ENCODE measurements at places on chromosomes 5 and 9.

- no peak for DNase-seq
These were observed 17.1 kb downstream of the DAP start for GRCh38 chr5:10743951-10744350.

DNA sequence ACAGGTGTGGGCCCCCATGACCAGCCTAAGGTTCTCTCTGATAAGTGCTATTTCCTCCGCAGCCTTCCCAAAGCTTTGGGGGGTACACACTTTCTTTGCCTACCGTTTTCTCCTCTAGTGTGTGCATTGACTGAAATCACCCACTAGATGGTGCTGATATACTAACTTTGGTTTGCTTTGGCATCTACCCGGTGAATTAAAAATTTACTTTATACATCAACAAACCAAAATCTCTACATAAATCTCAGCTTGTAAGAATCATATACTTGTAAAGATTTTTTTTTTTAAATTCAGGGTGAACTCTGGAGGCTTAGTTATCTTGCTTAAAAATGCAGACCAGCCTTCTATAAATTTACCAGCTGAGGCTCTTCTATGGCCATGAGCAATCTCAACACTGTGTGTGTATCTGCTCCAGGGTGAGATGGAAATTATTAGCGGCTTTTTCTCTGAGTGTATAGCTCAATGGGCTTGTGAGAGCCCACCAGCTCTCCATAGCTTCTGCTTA, 475.7 kb upstream of the TNC start:
- DNase-seq: no peak

- no peak for DNase-seq
These were observed 25.4 kb downstream of the AKNA start for GRCh38 chr9:114362394-114362793.

- no peak for DNase-seq
These were observed 25.8 kb downstream of the CDC25C start for GRCh38 chr5:138305797-138306196.

DNA sequence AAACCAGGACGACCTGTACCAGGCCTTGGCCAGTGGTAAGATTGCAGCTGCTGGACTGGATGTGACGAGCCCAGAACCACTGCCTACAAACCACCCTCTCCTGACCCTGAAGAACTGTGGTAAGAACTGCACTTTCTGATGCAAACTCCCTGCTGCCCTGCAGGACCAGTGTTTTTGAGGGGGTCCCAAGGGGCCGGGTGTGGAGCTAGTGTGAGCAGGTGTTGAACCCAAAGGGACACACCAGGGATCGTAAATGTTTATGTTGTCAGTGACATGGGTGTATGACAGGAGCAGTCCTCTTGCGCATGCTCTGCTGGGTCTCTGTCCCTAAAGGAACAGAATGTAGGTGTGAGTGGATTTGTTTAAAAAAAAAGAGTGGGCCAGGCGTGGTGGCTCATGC, 9.5 kb downstream of the GRHPR start:
- DNase-seq: no peak

- DNase-seq: no peak
These were observed 55.9 kb upstream of the CDKN2B start for GRCh38 chr9:22064957-22065356.

DNA sequence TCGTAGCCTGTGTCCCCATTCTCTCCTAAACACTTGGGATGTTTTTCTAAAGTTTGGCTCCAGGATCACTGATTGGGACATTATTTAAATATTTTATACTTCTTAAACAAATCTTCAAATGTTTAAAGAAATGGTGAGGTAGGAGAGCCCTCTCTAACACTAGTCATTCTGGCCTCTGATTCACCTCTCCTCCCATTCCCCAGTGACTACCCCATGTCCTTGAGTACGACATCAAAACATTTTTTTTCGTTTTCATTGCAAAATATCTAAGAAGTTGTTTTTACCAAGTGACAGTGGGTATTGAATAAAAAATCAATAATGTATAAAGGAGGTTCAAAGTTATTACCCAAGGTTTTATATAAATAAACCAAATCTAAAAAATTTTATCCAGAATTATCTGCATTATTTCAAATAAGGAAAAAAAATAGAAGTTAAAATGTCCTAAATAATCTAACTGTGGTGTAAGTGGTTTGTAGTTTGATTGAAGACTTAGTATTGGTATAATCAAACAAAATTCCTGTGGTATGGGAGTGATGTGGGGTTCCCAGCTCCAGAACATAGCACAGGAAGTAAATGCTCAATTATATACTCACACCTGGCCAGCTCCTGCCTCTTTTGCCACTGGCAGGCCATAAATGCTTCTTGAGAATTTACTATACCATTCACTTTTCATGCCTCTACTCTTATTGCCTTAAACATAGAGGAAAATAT, 51.1 kb downstream of the MAST4 start:
- no peak for DNase-seq

GRCh38 chr9:97484134-97484533, 17.3 kb upstream of the TMOD1 start:
- no peak for DNase-seq

DNA sequence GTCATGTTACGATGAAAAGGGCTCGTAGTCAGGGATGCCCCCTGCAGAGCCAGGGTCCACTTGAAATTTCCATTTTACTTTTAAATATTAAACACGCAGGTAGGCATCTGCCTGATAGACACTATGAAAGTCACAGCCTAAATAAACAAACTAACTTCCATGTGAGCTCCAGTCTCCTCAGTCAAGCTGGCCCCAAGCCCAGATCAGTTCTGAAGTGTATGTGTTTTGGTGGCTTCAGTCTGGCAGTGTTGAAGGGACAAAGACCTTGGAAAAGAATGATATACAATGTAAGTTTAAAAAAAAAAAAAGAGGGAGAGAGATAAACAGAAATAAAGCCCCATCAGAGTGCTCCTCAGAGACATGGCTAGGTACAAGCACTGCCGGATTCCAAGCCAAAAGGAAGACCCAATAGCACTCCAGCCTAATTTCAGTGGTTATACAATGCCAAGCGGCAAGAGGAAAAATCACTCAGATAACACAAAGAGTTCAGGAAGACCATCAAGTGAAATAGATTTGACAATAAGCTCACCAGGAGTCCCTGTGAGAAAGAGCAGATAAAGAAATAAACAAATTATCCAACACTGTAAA, 181.0 kb downstream of the BNC2 start:
- DNase-seq: no peak

- DNase-seq: no peak
These were observed 9.9 kb downstream of the SEPTIN8 start for GRCh38 chr5:132767150-132767549.

- DNase-seq: no peak
These were observed 399.9 kb upstream of the ADAMTSL1 start for GRCh38 chr9:18074041-18074440.

DNA sequence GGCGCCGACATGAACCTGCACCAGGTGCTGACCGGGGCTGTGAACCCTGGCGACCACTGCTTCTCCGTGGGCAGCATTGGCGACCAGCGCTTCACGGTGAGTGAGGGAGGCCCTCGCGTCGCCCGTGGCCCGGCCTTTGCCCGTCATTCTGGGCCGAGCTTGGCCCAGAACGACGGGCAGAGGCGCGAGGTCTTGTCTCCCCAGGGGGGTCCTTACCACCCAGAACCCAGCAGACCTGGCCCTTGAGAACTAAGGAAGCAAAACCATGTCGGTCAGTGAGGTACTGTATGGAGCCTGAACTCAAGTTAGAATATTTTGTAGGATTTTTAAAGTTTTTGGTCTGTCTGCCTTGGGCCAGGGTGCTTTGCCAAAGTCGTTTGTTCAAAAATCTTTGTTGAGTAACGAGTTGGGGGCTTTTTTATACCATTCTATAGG, 691 bp downstream of the DMXL1 start:
- DNase-seq: no peak

GRCh38 chr5:102295534-102296177, 428 bp downstream of the SLCO4C1 start:
- DNase-seq: no peak

DNA sequence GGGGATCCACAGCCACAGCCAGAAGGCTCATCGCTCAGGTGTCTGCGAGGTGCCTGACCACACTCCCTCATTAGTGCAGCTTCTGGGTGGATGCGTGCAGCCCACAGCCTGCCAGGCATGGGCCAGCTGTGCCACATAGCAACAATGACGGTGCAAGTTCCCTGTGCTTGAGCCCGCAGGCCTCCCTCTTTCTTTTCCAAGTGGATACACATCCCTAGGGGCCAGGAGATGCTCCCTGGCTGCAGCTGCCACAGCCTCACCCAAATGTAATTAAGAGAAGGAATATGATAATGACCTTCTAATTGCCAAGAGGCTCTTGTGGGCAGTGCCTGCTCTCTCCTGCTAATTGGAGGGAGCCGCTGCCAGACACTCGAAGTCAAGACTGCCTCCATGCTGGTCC, 116.0 kb upstream of the PPP1R26 start:
- DNase-seq: no peak

DNA sequence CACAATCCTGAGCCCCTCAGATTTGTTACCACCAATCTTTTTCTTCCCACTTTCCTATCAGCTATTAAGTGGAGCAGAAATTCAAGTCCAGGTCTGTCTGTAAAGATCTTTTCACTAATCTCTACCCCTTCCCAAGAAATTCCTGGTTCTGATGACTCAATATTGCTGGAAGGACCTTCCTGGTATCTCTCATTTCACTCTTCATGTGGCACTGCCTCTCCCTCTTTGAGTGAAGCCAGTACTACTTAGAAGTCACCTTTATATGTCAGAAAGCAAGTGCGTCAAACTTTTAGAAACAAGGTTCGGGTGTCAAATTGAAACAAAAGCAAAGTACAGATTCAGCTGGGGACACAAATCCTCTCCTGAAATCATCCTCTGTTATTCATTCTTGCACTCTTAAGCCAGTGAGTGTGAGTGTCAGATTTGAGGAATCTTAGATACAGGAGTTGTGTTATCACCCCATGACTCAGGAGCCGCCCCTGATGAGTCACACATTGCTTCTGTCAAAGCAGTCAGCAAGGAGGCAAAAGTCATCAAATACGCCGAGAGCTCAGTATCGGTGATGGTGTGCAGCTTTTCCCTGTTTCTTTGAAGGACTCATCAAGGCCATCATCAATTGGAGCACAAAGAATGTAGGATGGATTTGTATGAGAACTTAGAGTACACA, 313.0 kb downstream of the CETN3 start:
- DNase-seq: no peak
